ENCODE measurements at places on chromosomes 4 and X.

DNA sequence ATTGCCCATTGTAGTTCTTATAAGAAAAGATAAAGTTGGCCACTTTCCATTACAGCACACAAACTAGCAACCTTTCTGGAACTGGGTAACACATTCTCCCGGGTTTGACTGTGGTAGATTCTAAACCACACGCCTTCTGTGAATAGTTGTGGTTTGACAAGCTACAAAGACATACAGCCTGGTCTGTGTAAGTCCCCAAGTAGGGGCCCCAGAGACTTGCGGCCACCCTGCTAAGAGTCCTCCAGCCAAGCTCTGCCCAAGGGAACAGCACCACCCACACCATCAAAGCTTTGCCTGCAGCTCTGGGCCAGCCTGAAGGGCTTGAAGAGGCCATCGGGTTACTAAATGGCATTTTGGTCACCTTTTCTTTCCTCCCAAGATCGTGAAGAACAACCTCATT is 203.4 kb downstream of the MAML3 start:
- no peak for DNase-seq

DNA sequence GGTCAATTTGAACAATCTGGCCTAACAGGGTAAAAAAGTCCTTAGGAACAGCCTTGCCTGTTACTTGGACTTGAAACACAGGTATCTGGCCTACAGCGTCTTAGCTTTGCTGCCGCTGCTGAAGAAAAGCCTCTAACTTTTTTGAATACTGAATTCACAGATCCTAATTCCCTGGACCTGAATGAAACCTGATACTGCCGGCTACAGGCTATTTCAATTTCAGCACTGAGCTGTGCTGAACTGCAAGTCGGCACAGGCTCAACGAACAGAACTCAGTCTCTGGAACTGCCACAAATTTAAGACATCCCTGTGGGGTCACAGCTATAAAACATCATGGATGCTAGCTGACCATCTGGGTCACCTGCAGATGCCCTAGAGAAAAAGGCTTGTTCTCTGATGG is 7.2 kb downstream of the NR0B1 start:
- no peak for DNase-seq

DNA sequence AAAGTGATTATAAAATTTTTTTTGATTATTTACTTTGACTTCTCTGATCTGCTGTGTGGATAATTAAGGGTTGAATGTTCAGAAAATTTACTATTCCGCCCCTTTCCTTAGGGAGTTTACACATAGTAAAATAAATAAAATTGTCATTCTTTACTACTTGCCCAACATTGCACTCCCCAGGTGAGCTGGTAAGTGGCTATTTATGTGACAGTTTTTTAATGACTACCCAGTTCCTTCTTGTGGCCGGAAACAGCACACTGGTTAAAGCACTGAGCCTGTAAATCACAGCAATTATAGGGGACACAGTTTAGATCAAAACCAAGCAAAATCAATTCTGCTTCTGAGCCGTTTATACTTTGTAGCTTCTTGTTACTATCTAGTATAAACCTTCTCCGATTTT is 158.1 kb downstream of the FHIP1A start:
- no peak for DNase-seq

GRCh38 chr4:6855692-6856297 is 53.8 kb upstream of the TBC1D14 start:
- peak; percentile 20 for DNase-seq

GRCh38 chr4:104549736-104550135 is 55.0 kb upstream of the CXXC4 start:
- no peak for DNase-seq

DNA sequence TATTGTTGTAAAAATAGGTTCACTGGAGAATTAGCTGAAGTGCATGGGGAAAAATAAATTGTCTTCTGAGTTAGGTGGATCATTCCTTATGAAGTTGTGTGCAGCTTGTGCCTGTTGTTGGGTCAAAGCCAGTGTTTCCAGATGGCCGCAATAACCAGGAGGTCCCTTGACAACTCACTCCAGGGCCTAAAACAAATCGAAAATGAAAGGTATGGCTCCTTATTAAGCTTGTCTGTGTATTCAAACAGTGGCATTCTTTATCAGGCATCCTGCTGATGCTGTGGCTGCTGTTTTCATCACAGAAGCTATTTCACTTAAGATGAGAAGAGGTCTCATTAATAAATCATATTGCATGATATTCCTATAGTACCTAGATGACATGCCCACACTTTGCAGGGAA is 80.2 kb downstream of the GRIA2 start:
- no peak for DNase-seq

- no peak for DNase-seq
Measured at GRCh38 chr4:1598206-1599025, 85.7 kb downstream of the FAM53A start.

DNA sequence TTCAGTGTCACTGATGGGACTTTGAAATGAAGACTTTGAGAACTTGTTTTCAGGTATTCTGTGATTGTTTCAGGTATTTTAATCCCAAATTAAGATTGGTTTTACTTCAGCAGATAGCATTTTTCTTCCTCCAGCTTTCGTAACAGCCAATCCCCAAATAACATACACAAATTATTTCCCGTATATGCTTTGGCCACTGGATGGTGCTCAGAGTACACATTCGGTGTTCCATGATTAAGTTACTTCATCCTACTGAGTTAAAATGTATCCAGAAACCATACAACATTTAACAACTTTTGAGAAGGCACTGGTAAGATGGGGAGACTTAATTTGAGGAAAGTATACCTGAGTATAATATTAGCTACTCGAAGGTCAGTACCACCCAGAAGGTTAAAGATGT is 233.4 kb upstream of the FAM47A start:
- no peak for DNase-seq

DNA sequence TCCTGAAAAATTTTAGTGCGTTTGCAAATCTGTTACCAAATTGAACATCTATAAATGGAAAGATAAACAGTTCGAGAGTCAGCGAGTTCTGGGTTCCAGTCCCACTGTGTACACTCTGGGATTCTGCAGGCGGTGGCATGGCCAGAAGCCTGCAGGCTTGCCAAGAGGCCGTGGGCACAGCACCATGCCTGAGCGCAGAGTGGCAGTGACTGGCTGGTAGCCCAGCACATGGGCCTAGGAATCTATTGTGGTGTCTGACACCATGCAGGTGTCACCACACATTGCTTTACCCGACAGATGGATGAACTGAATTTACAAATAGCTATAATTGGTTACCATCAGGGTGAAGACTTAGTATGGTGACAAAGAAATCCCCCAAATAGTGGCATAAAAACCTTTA is 71.7 kb upstream of the TLR3 start:
- no peak for DNase-seq

- no peak for DNase-seq
Measured at GRCh38 chrX:70421618-70422017, 1.5 kb upstream of the GDPD2 start.

DNA sequence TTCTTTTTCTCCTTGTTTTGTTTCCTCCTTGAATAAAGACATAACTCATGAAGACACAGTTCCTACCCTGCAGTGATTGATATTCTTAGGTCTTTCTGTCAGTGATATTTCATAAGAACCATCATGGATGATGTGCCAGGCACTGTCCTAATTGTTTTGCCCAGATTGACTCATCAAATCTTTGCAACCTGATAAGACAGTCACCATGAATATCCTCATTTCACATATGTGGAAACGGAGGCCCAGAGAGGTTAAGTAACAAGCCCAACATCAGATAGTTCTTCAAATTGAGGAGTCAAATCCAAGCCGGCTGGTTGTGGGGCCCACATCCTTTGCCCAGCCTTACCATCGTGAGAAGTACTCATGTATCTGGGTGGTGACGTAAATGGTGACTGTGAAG is 69.9 kb downstream of the SEL1L3 start:
- DNase-seq: no peak

GRCh38 chrX:8823698-8824097 is 22.5 kb upstream of the FAM9A start:
- no peak for DNase-seq

GRCh38 chr4:154727540-154727939 is 16.3 kb upstream of the LRAT start:
- DNase-seq: peak; percentile 32

GRCh38 chr4:54318904-54319303 is 89.8 kb downstream of the PDGFRA start:
- peak; percentile 29 for DNase-seq

DNA sequence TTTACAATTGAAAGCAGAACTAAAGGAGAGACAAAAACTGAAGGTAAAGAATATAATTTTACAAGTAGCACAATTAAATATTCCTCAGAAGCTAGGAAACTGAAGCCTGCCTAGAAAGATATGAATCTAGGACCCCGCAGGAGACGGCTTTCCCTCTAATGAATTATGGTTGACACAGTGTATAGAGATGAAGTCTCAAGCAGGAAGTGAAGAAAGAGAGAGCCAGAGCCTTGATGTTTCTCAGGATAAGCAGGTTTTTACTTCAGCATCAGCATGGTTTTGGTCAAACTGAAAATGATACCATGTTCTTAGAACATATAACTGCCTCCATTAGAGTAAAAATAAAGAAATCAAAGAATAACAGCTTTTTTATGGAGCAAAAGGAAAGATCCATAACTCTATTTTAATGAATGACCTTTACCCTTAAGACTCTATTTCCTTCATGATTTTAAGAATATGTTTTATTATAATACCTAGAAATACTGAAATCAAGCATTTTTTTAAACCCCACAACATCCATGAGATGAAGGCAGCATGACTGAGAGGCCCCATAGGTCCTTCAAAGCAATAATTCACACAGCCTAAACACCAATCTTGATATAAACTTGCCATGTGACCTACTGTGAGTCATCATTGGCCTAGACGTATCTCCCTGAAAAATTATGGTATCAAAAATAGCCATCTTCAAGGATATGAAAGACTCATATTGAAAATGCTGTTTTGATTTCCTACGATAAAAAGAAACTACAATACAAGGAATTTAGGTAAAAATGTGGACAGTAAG is 193.4 kb downstream of the PRDM5 start:
- no peak for DNase-seq

- DNase-seq: no peak
Measured at GRCh38 chr4:10917566-10917965, 233.0 kb upstream of the CLNK start.

GRCh38 chr4:52051615-52052474 is 741 bp downstream of the SPATA18 start:
- DNase-seq: peak; percentile 74

DNA sequence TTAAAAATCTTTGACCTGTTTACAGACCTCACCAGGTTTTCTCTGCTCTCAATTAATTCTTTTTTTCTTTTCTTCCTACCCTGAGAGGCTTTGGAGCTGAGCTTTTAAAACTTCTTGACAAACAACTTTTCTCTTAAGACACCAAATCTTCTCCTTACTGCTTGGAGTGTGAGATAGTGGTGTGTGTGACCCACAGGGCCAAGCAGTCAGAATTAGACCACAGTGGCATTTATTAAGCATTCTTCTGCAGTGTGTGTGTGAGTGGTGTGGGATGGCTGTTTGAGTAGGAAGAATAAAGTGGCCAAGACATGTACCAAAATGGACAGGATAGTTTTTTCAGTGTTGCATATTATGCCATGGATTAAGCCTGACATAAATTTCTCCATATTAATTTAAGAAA is 665.1 kb downstream of the RAPGEF2 start:
- DNase-seq: no peak

DNA sequence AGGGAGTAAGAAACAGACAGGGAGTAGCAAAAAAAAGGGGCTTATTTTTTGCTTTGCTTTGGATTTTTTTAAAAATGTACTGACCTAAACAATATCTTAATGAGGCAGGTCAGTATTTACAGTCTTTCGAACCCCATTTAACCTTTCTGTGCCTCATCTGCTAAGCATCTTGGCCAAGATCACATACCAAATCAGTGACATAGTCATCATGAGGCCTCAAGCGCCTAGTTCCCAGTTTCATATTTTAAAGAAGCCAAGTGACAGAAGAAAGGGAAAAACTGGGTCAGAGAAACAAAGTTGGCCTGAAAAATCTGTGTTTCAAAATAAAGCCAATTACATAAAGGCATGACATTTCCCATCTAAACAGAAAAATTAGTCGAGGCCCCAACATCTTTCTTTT is 94.6 kb upstream of the WDR44 start:
- no peak for DNase-seq

DNA sequence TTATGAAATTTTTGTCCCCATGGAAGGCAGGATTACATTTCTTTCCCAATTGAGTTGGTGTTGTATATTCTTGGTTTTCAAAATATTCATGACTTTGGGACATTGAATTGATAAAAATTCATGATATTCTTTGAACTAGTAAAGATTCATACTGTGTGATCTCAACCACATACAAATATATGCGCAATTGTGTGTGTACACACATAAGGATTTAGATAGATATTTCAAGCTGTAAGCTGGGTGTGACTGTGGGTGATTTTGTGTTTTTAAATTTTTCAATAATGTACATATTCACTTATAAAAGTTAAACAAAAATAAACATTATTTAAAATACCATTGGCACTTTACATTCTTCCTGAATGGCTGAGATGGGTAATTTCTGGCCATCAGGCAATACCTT is 19.5 kb upstream of the VSIG1 start:
- DNase-seq: no peak

DNA sequence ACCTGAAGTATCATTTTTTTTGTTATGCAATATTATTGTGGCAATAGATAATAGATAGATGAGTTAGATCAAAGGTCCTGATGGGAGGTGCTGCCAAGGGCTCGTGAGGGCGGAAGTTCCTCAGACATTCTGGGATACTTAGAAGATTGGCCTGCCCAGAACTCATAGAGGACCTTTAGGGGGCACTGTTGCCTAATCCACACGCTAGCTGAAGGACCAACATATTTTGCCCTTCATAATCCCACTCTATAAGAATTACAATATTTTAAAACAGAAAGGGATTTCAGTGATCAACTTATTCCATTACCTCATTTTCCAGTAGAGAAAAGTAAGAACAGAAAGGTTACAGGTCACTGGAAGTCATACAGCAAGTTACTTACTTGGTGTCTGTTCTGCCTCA is 22.9 kb upstream of the COX7B2 start:
- DNase-seq: peak; percentile 3

DNA sequence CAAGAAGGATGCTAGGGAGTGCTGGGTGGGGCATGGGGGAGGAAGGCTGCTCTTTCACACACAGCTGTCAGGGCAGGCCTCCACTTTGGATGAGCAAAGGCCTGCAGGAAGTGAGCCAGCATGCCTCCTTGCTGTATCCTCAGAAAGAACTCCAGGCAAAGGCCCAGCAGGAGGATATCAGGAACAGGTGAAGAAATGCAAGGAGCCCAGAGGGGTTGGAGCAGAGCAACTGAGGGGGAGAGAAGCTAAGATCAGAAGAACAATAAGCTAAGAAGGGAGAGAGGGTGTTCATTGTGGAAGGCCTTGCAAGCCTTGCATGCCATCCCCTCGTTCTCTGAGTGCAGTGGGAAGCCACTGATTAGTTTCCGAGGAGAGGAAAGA is 115.1 kb downstream of the CAMK2D start:
- DNase-seq: no peak

GRCh38 chrX:106698693-106699092 is 27.8 kb upstream of the RNF128 start:
- no peak for DNase-seq

DNA sequence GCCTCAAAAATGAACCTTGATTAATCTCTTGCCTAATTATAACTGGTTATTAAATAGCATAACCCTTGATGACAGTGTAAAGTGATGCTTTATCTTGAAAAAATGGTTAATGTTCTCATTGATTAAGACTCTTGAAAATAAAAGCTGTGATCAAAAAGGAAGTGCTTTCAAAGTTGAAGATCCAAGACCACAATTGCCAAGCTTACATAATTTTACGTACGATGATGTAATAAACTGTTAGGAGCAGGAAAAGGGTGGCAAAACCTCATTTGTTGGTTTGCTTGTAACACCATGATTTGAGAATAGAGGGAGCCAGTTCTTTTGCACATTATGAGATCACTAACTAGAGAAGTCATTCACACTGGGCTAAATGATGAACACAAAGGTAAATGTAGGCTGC is 322.2 kb downstream of the ADGRL3 start:
- no peak for DNase-seq

- no peak for DNase-seq
Measured at GRCh38 chr4:31620476-31620875, 900.3 kb downstream of the PCDH7 start.

All from HepG2 (cell line).